ENCODE measurements at places on chromosomes 2 and 18.

- no peak for DNase-seq
Observed at GRCh38 chr2:210961249-210961648, 404.9 kb downstream of the CPS1 start.

GRCh38 chr2:191263050-191263449 lies 17.8 kb downstream of the MYO1B start:
- no peak for DNase-seq

DNA sequence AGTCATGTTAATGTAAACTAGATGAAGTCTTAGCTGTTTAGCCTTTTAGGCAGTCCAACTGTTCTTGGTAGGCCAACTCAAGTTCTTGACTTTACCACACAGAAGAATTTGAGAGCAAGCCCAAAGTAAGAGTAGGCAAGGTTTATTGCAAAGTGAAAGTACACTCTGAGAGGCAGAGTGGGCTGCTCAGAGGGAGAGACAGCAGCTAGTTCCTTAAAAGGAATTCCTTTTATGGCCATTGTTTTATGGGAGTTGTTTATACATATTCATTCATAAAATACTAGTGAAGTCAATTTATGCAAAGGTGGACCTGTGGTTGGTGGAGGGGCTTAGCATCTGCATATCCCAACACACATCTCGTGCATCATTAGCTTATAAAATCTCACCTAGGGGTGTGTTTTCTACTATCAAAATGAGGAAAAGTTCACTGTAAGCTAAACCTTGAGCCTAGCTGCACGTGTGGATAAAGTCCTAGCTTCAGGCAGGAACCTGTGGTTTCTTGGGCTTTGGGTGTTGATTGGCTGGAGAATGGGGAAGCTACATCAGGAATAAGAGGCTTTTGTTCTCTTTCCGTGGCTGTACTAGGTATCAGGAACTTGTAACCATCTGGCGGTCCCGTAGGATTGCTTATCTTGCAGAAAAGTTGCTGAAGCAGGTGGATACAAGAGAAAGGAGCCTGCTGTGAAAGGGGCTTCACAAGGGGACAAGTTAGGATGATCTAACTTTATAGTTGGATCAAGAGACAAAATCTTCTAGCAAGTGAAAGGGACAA lies 110.4 kb upstream of the GULP1 start:
- no peak for DNase-seq

- no peak for DNase-seq
Observed at GRCh38 chr18:69727912-69728572, 219.6 kb downstream of the CD226 start.

GRCh38 chr2:206472094-206472493 lies 28.8 kb downstream of the ADAM23 start:
- DNase-seq, result no peak

DNA sequence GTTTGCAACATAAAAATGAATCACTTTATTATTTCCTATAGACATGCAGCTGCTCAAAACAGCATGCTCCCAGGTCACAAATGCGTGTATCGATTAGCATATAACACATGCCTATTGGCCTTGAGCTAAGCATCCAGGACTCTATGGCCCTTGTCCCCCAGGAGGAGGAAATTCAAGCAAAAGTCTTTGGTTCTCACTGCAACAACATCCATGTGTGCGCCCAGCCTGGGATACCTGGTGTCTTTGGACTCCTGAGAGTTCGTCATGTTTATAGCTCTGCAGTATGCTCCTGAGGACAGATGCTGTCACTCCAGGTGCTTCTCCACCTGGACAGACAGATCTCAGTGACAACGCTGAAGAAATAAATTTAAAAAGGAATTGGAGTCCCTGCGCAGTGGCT lies 284.6 kb downstream of the PHLPP1 start:
- no peak for DNase-seq

DNA sequence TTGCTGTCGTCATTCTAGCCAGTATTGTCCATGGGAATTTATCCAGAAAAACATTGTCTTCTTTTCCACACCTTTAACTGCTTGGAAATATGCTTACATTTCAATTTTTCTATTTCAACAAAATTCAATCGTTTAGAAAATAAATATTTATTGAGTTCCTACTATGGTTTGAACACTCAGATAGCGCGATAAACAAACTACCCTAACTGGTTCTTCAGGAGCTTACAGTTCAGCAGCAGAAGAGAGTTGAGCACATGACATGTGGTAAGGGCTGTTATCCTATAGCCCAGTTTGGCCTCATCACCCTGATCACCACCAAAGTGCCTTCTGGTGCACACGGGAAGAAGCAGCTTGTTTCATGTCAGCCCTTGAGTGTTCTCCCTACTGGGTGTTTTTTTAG lies 375.2 kb upstream of the SMIM21 start:
- no peak for DNase-seq
